ENCODE measurements at places on chromosomes 1 and 21.

GRCh38 chr1:22889213-22889827 is 83.3 kb downstream of the LACTBL1 start:
- no peak for DNase-seq

GRCh38 chr1:145947551-145947950 is 10.3 kb downstream of the LIX1L start:
- DNase-seq = no peak

GRCh38 chr21:15455819-15456462 is 273.8 kb upstream of the USP25 start:
- no peak for DNase-seq

DNA sequence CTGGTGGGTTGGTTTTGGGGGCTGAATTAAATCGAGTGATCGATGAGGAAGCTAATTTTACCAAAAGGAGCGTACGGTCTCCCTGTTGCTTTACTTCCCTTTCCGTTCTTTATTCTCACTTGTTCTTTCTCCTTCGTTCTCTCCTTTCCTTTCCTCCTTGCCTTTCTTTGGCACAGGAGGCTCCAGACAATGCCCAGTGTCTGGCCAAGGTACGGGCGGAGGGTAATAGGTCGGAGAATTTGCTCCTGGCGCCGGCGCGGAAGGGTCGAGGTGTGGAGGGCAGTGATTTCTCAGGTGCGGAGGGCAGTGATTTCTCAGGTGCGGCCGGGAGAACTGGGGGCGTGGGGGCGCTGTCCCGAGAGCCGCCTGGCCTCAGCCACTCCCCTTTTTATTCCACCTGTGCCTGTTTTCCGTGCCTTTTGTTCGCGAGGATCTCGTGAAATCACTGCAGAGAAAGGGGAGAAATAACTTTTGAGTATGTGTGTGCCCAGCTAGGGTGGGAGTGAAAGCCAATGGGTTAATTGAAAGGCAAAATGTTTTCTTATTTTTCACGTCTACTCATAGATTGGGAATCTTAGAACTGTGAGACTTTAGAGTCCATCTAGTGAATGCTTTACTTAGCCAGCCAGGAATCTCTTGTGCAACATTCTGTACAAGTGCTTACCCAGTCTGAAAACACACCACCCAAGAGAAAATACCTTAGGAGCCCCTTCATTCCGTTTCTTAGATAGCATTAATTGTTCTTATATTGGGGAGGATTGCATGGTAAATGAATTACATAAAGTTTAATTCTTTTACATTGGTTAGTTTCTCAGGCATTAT is 1.3 kb downstream of the FNBP1L start:
- no peak for DNase-seq

DNA sequence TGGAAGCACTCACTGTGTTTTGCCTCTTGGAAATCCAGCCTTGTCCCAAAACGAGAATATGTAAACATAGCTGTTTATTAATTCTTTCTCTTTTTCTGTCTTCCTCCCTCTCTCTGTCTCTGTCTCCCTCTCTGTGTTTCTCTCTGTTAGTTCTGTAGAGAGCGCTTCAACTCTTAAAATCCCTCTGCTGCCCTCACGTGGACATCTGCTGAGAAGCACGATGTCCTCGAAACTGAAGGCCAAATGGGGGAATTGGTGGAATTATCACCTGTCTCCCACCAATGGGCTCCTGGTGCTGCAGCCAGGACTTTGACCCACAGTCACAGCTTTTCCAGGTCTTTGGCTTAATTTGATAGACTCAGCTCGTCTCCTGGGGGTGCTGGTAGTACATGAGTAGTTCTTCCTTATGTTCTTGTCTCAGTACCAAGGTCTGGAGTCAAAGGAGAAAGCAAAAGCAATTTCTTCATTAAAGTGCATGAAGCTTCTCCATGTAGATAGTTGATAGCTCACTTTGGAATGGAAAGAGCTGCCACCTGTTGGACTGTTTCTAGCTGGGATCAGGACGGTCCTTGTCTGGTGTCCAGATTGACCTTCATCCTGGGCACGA is 5.5 kb upstream of the GBP6 start:
- peak; percentile 31 for DNase-seq

- no peak for DNase-seq
Measured at GRCh38 chr1:153687346-153688125, 9.0 kb downstream of the NPR1 start.

GRCh38 chr21:28865488-28866186 is 127.0 kb downstream of the LTN1 start:
- DNase-seq = no peak

- no peak for DNase-seq
Measured at GRCh38 chr1:154148807-154149206, 6.1 kb downstream of the NUP210L start.

- no peak for DNase-seq
Measured at GRCh38 chr1:226845624-226846023, 24.8 kb upstream of the PSEN2 start.

DNA sequence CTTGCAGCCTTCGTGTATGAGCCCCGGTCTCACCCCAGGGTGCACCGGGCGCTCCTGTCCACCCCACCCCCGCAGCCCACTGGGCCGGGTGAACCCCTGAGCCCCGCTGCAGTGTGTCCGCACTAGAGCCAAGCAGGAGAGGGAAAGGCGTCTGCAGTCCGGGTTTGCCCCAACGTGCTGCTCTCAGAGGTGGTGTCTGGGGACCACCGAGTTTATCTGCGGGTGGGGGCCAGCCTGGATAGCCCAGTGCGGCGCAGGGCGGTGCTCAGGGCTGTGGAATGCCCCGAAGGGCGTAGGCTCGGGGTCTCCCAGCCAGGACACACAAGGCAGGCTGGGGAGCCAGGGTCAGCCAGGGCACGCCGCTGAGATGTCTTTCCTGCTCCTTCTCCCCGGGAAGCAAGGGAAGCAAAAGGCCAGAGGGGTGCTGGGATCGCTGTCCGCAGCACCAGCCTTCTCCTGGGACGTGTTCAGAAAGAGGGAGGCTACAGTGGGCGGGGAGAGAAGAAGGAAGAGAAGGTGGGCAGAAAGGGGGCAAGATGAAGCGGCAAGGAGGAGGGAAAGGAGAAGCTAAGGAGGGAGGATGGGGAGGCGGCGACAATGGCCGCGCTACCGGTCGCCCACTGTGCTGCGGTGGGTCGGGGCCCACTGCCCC is 56.6 kb downstream of the MAB21L3 start:
- DNase-seq = no peak

DNA sequence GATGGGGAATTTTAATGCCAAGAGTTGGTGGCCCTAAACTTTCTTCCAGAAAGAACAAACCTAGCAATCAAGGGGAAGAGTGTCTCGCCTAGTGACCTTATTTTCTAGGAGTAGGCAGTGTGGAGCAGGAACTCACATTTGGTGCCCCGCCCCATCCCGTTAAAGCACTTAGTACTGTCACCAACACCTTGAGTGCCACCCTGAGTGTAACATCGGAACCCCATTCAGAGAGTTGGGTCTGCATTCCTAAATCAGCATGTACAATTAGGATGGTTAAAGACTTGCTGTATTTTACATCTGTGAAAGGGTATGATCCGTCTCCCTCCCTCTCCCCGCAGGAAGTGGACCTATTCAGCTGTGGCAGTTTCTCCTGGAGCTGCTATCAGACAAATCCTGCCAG is 15.5 kb downstream of the ETS2 start:
- DNase-seq = no peak

GRCh38 chr1:21289700-21290545 is at the start of gene ECE1:
Gene ECE1, minus strand, starts transcription at chr1:21290463. Its CDS starts 49 bp downstream, at chr1:21290414.
- DNase-seq = no peak

- no peak for DNase-seq
Measured at GRCh38 chr1:156866249-156866909, 5.7 kb downstream of the NTRK1 start.

DNA sequence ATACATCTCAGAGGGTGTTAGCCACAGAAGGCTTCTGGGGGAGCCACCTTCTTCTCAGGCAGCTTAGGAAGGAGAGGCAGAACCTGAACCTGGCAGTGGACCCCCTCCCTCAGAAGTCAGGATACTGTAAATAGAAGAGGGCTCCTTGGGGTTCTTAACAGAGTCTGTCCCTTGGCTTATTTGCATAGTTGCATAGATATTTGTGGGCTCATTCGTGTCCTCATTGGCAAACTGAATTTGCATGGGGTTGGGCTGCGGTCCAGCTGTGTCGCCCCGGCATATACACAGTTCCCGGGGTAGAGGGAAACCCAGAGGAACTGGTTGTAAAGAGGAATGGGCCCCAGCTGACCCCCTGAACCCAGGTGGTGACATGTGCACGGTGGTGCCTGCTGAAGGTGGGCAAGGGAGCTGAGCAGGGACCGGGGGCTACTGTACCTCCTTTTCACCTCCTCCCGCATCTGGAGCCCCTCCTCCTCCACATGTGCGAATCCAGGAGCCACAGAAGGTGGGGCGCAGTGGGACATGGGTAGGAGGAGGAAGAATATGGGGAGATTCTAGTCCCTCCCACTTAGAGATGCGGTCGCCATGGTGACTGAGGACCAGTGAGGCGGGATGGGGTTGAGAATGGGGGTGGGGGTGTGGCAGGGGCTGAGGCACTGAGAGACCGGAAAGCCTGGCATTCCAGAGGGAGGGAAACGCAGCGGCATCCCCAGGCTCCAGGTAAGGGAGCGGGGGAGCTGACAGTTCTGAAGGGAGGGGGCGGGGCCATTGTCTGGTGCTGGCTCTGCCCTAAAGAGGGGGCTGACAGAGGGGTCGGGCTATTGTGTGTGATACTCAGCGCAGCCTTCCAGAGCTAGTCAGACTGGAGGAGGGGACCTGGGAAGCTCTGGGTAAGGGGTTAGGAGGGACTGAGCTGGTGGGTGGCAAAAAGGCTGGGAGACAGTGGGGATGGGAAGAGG is 3.7 kb upstream of the SEMA4A start:
- DNase-seq = no peak

- no peak for DNase-seq
Measured at GRCh38 chr21:43972850-43973633, 39.1 kb upstream of the TRAPPC10 start.

DNA sequence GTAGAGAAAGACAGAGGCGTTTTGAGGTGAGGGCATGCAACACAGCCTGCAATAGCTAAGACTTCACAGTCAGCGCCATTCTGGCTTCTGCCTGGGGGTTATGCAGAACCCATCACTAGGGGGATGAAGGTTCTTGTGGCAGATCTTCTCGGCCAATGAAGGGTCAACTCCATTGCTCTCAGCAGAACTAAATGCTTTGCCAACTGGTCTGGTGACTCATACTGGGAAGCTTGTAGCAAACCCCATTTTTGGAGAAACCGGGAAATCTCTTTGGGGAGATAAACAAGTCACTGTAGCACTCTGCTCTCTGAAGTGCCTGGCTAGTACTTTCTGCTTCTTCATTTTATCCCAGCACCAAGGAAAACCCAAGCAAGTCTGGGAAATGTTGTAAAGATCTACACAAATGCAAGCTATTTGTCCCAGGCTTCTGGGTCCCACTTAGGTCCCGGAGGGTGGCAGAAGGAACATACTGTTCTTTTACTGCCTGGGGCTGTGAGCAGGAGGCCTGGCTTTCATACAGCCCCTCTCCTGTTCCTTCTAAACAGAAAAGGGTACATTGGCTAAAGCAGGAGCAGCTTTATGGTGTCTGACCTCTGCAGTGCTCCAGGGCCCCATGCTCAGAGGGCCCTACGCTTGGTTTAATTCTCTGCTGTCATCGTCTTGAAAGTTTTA is 28.8 kb downstream of the SHISA4 start:
- peak; percentile 68 for DNase-seq

DNA sequence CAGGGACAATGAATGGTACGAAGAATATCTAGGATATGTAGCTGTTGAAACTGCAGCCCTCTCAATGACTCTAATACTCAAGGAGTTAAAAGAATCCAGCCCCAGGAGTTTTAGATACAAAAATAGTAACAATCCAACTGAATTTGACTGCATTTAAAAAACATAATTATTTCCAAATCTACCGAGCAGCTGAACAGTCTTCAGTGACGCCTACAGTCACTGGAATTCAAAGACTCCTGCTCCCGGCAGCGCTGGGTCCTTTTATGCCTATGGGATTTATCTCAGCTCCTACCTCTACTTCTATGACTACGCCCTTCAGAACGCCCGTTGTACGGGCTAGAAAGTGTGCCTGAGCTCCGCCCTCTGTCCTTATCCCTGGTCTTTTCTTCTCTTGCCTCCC is 55.7 kb downstream of the WARS2 start:
- no peak for DNase-seq

- no peak for DNase-seq
Measured at GRCh38 chr1:31576201-31576669, at the start of gene TINAGL1. Gene TINAGL1, plus strand, starts transcription at chr1:31576515. Its CDS starts 634 bp downstream, at chr1:31577149.

DNA sequence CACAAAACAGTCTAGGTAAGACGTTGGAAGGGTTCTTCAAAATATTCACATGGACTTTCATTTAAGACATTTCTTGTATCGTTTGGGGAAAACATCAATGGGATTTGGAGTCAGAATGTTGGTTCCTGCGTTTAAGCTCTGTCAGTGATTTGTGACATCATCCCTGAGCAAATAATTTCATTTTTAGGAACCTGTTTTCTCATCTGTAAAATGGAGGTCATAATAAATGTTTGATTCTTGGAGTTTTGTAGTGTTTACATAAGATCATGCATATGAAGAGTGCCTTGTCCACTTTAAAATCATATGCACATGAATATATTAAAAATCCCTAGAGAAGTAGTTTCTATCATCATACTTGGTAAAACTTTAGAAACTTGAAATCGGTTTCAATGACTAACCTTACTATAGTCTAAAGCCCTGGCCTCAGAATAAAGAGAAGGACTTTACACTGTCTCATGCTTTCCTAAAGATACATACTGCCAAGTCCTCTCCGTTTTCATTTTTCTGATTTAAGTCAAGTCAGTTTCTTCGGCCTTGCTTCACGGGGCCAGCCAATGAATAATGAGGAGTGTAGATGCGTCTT is 178.4 kb downstream of the ADSS2 start:
- DNase-seq = no peak

GRCh38 chr1:55592122-55592521 is 377.0 kb upstream of the USP24 start:
- no peak for DNase-seq

DNA sequence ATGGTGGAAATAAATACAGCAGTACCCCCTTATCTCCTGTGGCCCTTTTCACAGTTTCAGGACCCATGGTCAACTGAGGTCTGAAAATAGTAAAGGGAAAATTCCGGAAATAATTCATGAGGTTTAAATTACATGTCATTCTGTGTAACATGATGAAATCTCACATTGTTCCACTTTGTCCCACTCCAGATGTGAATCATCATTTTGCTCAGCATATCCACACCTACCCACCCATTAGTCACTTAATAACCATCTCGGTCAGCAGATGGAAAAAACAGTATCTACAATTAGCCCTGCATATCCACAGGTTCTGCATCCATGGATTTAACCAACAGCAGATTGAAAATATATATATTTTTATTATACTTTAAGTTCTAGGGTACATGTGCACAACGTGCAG is 86.9 kb upstream of the GORAB start:
- DNase-seq = peak; percentile 54

DNA sequence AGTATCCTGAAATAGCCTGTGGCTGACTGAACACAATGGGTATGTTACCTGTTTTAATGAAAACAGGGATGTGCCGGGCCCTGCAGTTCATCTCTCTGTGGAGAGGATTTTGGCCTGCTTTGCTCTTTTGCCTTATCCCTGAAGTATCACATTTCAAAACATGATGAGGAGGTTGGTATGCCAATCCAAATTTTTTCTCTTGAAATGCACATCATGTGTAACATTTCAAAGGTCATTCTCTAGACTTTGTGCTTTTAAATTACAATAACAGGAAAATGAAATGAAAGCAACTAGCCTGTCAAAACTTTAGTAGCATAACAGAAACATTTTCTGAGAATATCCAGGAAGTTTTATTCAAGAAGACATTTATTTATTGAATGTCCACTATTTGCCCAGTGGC is 118.9 kb downstream of the SLC44A5 start:
- DNase-seq = no peak

- no peak for DNase-seq
Measured at GRCh38 chr1:85554630-85555327, 25.8 kb upstream of the CCN1 start.
